ENCODE measurements at places on chromosomes 12 and 14.

- no peak for DNase-seq
Measured at GRCh38 chr14:33542338-33543287, 408.3 kb downstream of the EGLN3 start.

GRCh38 chr14:101497684-101498525, 63.4 kb upstream of the DIO3 start:
- DNase-seq = no peak

- DNase-seq = peak; percentile 26
Measured at GRCh38 chr14:58872061-58872460, 234.3 kb downstream of the DACT1 start.

DNA sequence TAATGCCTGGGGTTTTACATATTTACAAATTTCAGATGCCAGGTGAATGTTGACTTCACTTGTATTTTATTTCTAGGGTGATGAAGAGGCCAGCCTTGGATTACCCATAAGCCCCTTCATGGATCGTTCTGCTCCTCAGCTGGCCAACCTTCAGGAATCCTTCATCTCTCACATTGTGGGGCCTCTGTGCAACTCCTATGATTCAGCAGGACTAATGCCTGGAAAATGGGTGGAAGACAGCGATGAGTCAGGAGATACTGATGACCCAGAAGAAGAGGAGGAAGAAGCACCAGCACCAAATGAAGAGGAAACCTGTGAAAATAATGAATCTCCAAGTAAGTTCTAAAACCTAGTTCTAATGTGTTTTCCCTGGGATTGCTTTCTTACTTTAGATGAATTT, 41.3 kb upstream of the SLCO1C1 start:
- DNase-seq = no peak

- peak; percentile 7 for DNase-seq
Measured at GRCh38 chr14:44657696-44658388, 150.8 kb upstream of the FSCB start.

- DNase-seq = no peak
Measured at GRCh38 chr14:65250162-65250495, 147.8 kb upstream of the MAX start.

DNA sequence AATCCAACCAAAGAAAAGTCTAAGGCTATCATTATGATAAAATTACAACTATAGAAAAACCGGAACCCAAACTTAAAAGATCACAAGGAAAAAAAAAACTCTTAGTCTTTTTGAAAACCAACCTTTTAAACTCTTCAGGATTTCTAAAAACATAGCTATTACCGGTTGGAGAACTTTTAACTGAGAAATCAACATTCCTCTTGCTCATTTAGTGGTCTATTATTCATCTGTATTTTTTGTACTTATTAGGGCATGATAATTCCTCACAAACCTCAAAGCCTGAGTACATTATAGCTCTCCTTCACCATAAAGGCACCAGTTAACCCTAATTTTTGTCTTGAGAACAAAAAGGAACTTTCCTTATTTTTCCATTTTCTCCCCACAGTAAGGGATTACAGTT, 10.4 kb downstream of the LUM start:
- peak; percentile 77 for DNase-seq

GRCh38 chr14:69002069-69002468, 23.0 kb upstream of the ACTN1 start:
- DNase-seq = no peak

DNA sequence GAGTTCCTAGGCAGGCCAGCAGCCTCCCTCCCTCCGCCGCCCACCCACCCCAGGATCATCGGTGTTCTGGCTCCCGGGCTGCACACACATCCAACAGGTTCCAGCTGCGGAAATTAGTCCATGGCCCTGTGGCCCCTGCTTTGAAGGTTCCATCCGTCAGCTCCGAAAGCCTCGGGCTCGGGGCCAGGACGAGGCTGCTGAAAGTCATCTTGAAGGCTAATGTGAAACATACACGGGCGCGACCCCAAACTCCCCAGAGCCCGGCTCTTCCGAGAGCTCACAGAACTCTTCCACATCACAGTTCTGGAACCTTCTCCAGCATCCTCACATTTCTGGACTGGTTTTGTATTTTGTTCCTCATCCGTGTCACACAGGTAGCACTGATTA, 19.8 kb downstream of the KDM2B start:
- DNase-seq = no peak

DNA sequence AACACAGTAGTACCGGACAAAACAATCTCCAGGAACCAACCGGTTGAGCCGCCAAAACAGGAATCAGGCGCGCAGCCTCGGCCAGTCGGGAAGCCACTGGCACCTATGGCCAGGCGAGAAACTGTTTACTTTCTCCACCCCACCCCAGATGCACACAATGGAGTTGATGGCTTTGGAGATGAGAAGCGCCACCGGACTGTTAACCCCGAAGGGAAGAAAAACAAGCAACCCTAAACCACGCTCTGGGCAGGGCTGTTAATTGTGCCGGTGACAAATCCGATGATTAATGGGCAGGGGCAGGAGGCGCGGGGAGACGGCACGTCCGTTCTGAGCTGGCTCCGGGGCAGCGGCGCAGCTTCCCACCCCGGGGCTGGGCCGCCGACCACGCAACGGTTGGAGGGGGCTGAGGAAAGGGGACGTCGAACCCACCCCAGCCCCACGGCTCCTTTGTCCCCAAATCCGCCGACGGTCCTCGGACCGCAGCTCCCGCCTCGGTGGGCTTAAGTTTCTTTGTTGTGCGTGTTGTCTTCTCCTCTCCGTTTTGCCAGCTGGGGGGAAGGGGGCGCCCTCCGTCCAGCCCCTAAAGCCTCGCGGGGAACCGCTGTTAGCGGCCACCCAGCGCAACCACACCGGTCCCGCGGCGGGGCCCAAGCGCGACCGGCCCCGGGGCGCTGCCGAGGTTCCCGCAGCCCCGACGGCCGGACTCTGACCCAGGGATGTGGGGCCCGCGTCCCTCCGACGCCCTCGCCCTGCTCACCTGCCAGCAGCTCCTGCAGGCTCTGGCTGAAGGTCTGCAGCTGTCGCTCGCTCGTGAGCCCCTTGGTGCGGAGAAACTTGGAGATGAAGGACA, 790 bp downstream of the BTG1 start:
- peak; percentile 56 for DNase-seq

DNA sequence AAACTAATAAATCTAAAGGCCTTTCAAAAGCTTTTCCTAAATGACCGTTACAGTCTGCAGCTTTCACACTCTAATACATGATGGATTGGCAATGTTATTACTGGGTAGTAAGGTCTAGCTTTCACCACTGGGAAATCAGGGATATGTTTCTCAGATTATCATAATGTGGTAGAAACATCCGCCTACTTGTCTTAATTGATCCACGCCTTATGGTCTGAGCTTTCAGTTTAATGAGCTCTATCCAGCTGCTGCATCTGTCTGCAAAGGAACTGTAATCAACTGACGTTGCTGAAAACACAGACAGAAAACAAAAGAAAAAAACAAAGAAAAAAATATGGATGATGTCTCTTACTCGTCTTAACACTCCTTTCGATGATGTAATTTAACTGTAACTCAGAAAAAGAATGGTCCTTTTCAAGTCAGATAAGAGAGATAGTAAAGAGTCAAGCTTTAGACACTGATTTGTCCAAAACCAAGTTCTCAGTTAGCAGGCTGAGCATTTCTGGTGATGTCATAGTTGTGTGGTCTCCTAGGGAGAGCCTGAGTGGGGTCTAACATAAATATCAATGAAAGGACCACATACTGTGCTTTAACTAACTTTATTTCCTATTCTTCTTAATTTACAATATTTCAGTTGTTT, 85.9 kb downstream of the C2CD5 start:
- no peak for DNase-seq

GRCh38 chr14:58861586-58861985, 223.8 kb downstream of the DACT1 start:
- peak; percentile 53 for DNase-seq

DNA sequence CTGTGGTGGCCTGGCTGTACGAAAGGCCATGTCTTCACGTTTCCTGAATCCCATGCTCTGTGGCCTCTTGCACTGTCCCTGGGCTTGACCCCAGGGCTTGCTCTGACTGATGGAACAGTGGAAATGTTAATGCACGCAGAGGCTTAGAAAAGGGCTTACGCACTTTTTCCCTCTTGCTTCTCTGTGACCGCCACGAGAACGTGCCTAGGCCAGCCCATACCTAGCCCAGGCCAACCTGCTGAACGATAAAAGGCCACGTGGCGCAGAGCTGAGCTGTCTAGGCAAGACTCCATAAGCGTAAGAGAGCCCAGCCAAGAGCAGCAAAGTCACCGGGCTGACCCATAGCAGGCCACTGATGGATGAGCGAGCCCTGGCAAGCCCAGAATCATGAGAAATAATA, 18.3 kb downstream of the TTC7B start:
- no peak for DNase-seq

- no peak for DNase-seq
Measured at GRCh38 chr12:11202811-11203210, 16.1 kb upstream of the TAS2R42 start.

DNA sequence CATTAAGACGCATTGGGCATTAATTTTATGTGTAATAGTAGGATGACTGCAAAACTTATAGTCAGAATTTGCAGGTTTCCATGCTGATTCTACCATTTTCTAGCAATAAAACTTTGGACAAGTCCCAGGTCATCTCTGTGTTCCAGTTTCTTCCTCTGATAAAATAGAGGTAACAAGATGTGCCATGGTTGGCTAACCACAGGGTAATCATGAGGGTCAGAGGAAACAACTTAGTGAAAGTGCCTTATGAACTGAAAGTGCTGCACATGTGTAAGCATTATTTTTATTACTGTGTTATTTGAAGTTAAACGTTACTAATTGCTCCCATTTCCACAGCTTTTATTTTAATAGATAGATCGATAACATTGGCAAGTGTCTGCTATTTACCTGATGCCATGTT, 21.1 kb downstream of the SMCO2 start:
- no peak for DNase-seq

DNA sequence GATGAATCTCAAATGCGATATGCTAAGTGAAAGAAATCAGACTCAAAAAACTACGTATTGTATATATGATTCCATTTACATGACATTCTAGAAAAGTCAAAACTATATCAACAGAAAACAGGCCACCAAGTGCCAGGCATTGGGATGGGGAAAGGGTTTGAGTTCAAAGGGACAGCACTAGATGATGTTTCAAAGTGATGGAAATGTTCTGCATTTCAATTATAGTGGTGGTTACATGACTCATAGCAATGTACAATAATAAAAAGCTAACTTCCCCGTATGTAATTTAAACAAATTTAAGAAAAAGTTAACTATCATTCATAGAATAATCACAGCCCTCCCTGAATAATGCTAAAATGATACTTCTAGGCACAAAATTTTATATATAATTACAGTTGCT, 13.5 kb downstream of the HECTD1 start:
- peak; percentile 21 for DNase-seq

DNA sequence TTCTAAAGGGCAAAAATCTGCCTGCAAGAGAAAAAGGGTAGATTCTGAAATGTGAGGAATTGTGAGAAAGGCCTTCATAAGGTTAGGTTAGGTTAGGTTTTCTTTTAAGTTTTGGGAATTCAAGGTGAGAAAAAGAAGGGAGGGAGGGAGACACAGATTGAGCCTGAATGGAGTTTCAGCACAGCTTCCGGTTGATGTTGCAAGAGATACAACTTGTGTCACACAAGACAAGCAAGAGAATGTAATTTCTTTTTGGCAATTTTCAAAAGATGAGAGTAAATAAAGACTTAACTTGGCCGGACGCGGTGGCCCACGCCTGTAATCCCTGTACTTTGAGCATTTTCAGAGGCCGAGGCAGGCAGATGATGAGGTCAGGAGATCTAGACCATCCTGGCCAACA, 63.8 kb downstream of the CPSF2 start:
- no peak for DNase-seq

- no peak for DNase-seq
Measured at GRCh38 chr14:95066427-95066986, 90.8 kb downstream of the DICER1 start.

GRCh38 chr12:112023759-112024396, 10.7 kb downstream of the ERP29 start:
- no peak for DNase-seq

GRCh38 chr14:52021957-52022600, 32.7 kb downstream of the RTRAF start:
- no peak for DNase-seq

DNA sequence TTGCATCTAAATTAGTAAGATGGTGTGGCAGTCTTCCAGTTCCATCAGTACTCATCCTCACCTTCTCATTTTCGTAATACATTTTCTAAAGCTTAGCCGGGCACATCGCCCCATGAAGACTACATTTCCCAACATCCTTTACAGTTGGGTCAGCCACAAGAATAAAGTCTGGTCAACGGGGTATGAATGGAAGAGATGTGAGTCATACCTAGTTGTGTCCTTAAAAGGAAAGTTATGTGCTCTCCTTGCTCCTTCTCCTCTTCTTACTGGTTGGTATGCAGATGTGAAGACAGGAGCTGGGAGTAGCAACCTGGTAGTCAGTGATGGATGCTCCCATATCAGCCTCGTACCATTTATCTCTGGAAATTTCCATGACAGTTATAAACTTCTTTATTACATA, 35.9 kb upstream of the EGLN3 start:
- peak; percentile 95 for DNase-seq

DNA sequence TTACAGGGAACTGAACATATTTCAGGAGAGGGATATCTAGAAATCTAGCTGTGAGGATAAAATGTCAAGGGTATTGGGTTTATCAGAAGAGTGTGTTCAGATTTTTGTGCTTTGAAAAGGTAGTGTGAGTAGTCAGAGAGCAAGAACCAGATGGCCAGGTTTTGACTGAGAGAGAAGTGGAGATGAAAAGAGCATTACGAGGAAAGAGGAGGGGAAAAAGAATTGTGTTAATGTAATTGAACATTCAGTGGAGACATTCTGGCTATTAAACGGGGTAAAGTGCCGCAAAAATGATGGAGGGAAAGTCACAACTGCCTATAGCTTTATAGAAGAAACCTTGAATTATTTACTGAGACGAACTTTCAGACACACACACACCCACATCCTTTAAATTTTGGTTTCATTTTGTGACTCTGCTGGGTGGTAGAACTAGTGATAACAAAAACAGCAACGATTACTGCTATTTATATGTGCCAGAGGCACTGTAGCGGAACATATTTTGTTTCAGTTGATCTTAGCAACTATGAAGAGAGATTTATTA, 213.6 kb downstream of the ERC1 start:
- DNase-seq = no peak

DNA sequence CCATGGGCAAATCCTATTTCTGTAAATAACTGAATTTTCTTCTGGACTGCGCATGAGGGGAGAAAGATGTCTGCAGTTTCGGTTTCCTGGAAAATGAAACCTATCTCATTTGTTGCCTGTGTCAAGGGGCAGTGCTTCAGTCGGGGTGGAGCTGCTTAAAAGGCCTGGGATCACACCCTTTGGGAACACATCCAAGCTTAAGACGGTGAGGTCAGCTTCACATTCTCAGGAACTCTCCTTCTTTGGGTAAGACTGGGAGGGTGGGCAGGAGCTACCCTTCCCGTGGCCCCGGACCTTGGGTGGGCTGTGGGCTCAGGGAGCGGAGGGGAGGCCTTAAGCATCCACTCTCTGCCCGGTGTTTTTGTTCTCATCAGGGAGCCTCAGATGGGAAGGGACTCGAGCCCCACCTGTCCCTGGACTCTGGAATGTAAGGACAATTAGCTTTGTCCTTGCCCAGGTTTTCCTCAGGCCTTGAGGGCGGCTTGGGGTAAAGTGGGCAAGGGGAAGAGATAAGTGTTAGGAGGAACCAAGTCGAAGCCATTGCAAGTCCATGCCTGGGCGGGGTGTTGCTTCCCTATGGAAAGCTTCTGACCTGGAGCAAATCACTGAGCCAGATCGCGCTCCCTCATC, at the start of gene IFI27:
Gene IFI27 (plus strand): TSS at position 185 of the 630 bp plus-strand sequence.
- no peak for DNase-seq

GRCh38 chr12:86523844-86524243, 267.7 kb upstream of the MGAT4C start:
- no peak for DNase-seq
